ENCODE measurements at places on chromosomes 5 and 9. TPM values are rescaled to one million over a fixed set of nuclear protein-coding genes. Genes with fewer than 3 reads are reported as not detected.

MARCOL gene
- not detected for total RNA-seq

MED27 gene
- 4.8 TPM for total RNA-seq

LAMC3 gene
- total RNA-seq, result 7.1 TPM

GRCh38 chr5:119269061-119269944, 86.5 kb upstream of the TNFAIP8 start:
- DNase-seq, result no peak

DNA sequence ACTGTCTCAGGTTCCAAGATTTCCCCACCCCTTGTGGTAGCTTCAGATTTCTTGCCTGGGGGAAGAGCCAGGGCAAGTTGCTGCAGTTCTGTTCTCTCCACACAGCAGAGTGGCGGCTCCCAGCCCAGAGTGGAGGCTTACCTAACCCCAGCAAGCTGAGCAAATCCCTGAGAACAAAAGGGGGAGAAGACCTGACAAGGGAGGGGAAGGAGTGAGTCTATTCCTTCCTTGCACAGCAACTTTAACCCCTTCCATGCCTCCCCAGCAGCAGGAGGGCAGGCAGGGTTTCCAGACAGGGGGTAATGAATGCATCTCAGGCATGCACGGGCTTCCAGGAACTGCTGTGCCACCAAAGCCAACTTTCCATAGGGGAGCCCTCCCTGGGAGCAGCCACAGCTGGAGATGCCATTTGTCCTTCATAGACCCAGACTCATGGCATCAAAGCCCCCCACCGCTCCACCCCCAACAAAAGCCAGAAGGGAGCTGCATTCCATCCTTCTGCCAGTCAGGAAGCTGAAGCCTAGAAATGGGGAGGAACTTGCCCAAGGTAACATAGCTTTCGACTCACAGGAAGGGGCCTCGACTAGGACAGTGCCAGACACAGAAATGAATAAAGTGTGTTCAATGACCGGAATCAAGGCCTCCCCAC, 28.8 kb upstream of the FAT2 start:
- DNase-seq, result no peak

DNA sequence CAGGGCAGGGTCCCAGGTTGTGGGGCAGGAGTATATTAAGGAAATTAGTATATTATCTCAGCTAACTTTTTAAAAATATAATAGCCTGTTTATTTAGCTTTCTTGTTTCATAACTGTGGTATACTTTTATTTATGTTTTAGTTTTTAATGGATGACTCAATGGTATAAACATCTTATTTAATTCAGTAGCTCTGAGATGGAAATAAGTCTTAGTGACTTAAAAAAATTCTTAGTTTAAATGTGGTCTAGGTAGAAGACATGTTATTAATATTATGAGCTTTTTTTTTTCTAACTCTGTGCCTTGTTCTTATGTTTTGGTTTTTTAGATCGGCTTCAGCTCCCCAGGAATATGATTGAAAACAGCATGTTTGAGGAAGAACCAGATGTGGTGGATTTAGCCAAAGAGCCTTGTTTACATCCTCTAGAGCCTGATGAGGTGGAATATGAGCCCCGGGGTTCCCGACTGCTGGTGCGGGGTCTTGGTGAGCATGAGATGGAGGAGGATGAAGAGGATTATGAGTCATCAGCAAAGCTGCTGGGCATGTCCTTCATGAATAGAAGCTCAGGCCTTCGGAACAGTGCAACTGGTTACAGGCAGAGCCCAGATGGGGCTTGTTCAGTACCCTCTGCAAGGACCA, 43.1 kb downstream of the LNPEP start:
- DNase-seq, result no peak

- no peak for DNase-seq
These were observed 159.9 kb downstream of the PPP2R2B start for GRCh38 chr5:146718609-146719008.

DNA sequence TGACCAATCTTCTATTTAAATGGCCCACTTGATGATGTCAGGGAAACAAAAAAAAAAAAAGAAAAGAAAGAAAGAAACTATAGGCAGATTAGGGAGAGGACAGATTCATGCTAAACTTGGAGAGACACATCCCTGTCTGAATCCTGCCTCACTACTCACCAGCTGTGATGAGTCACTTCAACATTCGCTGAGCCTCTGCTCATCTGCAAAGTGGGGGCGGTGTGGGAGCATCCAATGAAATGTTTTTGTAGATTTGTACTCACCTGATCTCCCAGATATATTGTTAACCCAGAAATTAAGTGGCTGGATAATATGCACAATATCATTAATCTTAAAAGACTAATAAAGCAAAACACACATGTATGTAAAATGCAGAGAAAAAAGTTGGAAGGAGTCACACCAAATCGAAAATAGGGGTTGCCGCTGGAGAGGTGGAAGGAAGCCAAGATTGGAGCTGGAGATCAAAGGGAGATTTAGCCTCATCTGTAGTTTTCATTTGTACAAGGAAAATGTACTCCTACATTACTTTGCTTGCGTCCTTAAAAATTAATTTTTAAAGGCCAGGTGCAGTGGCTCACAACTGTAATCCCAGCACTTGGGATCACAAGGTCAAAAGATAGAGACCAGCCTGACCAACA, 17.0 kb upstream of the ERGIC1 start:
- DNase-seq, result no peak
